Large intestine (tissue), 12 donors: ENCODE measurements at places on chromosomes 3 and 15. TPM values are rescaled to one million over a fixed set of nuclear protein-coding genes. Genes with fewer than 3 reads are reported as not detected.

DISP2 gene
- polyA plus RNA-seq, result 4.6 TPM

GCNT3 gene
- 16.3 TPM for polyA plus RNA-seq

WDR5B gene
- polyA plus RNA-seq, result 7.6 TPM

SPRED1 gene
- polyA plus RNA-seq, result 28.2 TPM

MCTP2 gene
- 18.7 TPM for polyA plus RNA-seq

DPH6 gene
- 16.6 TPM for polyA plus RNA-seq

SLC7A14 gene
- 3.2 TPM for polyA plus RNA-seq

RARRES1 gene
- 111 TPM for polyA plus RNA-seq

DNA sequence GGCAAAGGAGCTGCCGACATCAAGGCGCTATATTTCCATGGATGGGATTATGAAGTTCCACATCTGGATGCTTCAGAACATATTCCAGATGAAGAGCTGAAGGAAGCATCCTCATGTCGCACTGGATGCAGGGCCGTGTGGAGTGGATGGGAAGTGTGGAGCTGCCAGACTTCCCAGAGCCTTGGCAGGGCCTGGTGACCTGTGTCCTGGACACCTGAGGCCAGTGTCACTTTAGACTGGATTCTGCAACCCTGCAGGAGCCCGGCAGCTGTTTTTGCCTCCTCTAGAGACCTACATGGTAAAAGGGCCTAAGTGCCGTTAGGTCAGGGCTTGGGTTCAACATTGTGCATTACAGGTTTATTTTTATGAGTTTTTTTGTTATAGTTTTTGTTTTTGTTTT is 11.3 kb upstream of the XYLB start:
- no peak overlapping the region for H3K4me3 ChIP-seq
- H3K4me1 ChIP-seq, result no peaks in the 10 kb centered on the region
- no peaks in the 10 kb centered on the region for H3K36me3 ChIP-seq
- no peaks in the 10 kb centered on the region for H3K27me3 ChIP-seq

GRCh38 chr15:89670971-89671560 is 8.1 kb downstream of the PLIN1 start:
- DNase-seq, result peak; percentile 83
- H3K36me3 ChIP-seq, result no peaks in the 10 kb centered on the region
- peaks cover 9% of the 10 kb centered on the region for H3K4me1 ChIP-seq
- H3K4me3 ChIP-seq, result no peak overlapping the region
- H3K27ac ChIP-seq, result peak overlapping the region; percentile 26

GRCh38 chr15:87848012-87848411 is 408.5 kb downstream of the NTRK3 start:
- H3K27me3 ChIP-seq, result no peaks in the 10 kb centered on the region
- H3K4me1 ChIP-seq, result no peaks in the 10 kb centered on the region
- DNase-seq, result no peak
- H3K27ac ChIP-seq, result no peak overlapping the region
- H3K4me3 ChIP-seq, result no peak overlapping the region

DNA sequence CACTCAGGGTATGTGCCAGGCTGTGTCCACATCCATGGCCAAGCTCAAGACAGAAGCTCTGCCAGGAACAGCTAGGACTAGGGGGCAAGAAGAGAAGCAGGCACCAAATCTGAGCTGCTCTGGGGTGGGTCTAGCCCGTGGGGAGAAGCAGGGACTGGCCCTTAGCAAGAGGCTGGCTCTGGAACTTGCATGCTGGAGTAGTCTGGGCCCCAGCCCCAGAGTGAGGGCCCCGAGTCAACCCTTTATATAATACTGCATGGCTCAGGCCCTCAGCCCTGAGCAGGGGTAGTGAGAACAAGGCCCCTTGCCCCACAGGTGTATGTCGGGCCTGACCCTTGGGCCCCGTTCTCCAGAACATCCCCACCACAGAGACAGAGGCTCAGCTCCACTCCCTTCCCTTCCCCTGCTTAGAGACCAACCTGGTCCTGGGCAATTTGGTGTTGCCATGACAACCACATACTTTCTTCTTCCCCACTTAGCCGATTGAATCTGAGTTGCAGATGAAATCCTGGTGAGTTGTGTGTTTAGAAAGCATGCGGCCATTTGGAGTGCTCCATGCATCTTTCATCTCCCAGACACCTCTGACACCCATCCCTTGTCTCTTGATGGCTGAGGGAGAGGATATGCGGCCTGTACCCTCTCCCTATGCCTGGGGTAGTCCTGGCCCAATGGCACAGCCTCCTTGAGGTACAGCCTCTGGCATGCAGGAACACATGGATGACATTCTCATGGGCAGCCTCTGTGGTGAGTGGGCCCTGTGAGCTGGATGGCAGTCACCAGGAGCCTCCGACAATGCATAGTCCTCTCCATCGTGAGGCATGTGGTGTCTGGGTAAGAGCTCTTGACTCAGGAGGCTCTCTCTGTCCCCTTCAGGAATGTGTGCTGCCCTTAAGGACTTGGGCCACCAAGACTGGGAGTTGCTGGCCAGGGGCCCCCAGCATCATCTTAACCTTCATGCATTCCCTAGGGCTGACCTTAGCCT is 29.2 kb upstream of the SFMBT1 start:
- no peak for DNase-seq
- H3K36me3 ChIP-seq, result peaks cover 2% of the 10 kb centered on the region
- H3K4me1 ChIP-seq, result peaks cover 18% of the 10 kb centered on the region
- no peak overlapping the region for H3K4me3 ChIP-seq
- no peaks in the 10 kb centered on the region for H3K27me3 ChIP-seq

DNA sequence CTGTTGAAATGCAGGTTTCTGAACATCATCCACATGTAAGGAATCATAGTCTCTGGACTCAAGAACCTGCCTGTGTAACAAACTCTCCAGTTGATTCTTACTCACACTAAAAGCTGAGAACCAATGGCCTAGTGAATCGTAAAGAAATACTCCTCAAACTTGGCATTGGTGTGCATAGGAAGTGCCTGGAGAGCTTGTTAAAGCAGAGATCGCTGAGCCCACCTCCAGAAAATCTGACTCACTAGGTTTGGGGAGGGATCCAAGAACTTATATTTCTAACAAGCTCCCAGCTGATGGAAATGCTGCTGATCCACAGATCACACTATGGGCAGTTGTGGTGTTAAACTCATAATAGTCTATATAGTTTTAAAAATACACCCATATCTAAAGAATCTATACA is 55.8 kb upstream of the LMCD1 start:
- H3K27ac ChIP-seq, result no peak overlapping the region
- H3K36me3 ChIP-seq, result no peaks in the 10 kb centered on the region
- H3K27me3 ChIP-seq, result no peaks in the 10 kb centered on the region
- no peak overlapping the region for H3K4me3 ChIP-seq
- peaks cover 25% of the 10 kb centered on the region for H3K4me1 ChIP-seq

- no peaks in the 10 kb centered on the region for H3K36me3 ChIP-seq
- H3K27me3 ChIP-seq, result no peaks in the 10 kb centered on the region
- H3K4me3 ChIP-seq, result no peak overlapping the region
- H3K4me1 ChIP-seq, result no peaks in the 10 kb centered on the region
- no peak for DNase-seq
Observed at GRCh38 chr3:62013951-62014350, 359.4 kb downstream of the FEZF2 start.

- H3K4me3 ChIP-seq, result no peak overlapping the region
- no peak for DNase-seq
- peaks cover 17% of the 10 kb centered on the region for H3K36me3 ChIP-seq
- no peak overlapping the region for H3K27ac ChIP-seq
- H3K27me3 ChIP-seq, result no peaks in the 10 kb centered on the region
Observed at GRCh38 chr3:46968783-46969428, 7.6 kb downstream of the CCDC12 start.

GRCh38 chr15:40968290-40969085 is 15.2 kb downstream of the CHAC1 start:
- DNase-seq, result no peak
- H3K4me3 ChIP-seq, result no peak overlapping the region
- H3K4me1 ChIP-seq, result no peaks in the 10 kb centered on the region
- no peaks in the 10 kb centered on the region for H3K36me3 ChIP-seq
- no peak overlapping the region for H3K27ac ChIP-seq
- no peaks in the 10 kb centered on the region for H3K27me3 ChIP-seq

GRCh38 chr3:189624130-189624529 is 7.1 kb upstream of the TP63 start:
- H3K4me3 ChIP-seq, result no peak overlapping the region
- no peak overlapping the region for H3K27ac ChIP-seq
- no peaks in the 10 kb centered on the region for H3K36me3 ChIP-seq
- no peaks in the 10 kb centered on the region for H3K4me1 ChIP-seq
- no peak for DNase-seq

DNA sequence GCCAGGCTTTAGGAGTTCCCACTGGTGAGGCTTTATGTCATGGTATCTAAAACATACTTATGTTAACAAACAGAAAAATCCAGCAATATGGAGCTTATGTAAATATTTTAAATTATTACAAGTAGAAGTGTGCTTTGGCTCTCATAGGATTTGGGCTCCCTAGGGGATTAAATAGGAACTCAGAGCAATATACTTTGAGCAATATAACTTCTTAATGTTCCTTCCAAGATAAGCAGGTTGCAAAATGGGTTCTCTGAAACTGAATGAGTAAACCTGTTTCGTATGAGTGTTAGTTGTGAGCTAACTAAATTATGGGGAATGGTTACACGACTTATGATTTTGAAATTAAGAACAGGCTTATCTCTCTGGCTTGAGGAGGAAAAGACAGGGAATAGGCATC is 366.1 kb upstream of the ZNF385D start:
- no peak overlapping the region for H3K27ac ChIP-seq
- no peaks in the 10 kb centered on the region for H3K36me3 ChIP-seq
- no peak for DNase-seq
- no peak overlapping the region for H3K4me3 ChIP-seq

DNA sequence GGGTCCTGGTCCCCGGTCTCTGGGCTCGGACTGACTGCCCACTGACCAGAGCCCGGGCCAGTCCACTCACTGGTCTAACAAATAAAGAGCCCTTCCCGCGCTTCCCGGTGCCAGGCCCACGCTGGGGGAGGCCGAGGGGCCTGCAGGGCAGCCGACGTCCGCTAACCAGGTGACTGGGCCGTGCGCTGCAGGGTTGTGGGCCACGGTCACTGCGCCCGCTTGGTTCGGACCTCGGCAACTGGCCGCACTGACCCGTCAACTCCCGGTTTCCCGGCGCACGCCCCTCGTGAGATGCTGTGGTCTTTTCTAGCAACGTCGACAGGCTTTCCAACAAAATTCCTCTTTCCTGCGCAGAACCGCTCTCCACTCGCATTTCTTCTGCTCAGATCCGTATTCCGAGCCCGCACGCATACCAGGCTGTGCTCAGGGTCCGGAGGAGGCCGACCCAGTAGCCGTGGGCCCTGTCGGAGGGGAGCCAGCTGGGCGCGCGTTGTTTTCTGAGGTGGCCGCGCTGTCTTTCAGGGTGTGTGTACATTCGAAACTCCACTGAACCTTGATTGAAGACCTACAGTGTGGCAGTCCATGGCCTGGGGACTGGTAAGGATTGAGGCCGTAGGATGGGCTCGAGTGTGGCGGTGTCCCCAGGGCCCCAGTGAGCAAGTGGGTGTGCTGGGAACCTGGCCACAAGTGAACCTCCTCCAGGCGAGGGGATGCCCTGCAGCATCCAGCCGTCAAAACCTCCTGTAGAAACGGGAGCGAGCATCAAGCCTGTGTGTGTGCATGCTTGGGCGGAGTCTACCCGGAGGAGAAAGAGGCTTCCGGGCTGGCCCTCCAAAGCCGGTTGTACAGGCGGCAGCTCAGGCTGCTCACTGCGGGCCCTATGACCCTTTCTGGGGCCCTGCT is 875 bp upstream of the NT5DC2 start:
- no peaks in the 10 kb centered on the region for H3K36me3 ChIP-seq
- peak; percentile 13 for DNase-seq
- H3K4me3 ChIP-seq, result peak overlapping the region; percentile 54
- H3K27ac ChIP-seq, result peak overlapping the region; percentile 41

GRCh38 chr3:41234823-41235721 is 35.8 kb downstream of the CTNNB1 start:
- H3K4me3 ChIP-seq, result no peak overlapping the region
- H3K36me3 ChIP-seq, result peaks cover 91% of the 10 kb centered on the region
- H3K27ac ChIP-seq, result no peak overlapping the region
- no peak for DNase-seq
- no peaks in the 10 kb centered on the region for H3K4me1 ChIP-seq

GRCh38 chr3:133837487-133838295 is 32.1 kb downstream of the SRPRB start:
- DNase-seq, result no peak
- H3K27me3 ChIP-seq, result no peaks in the 10 kb centered on the region

- H3K27ac ChIP-seq, result no peak overlapping the region
- peak; percentile 55 for DNase-seq
- H3K36me3 ChIP-seq, result peaks cover 5% of the 10 kb centered on the region
- H3K4me3 ChIP-seq, result no peak overlapping the region
- no peaks in the 10 kb centered on the region for H3K4me1 ChIP-seq
Observed at GRCh38 chr3:119891944-119892721, 110.2 kb downstream of the NR1I2 start.

- H3K27ac ChIP-seq, result no peak overlapping the region
- H3K4me1 ChIP-seq, result no peaks in the 10 kb centered on the region
- H3K4me3 ChIP-seq, result no peak overlapping the region
Observed at GRCh38 chr3:21665444-21666100, 85.4 kb downstream of the ZNF385D start.

- no peaks in the 10 kb centered on the region for H3K36me3 ChIP-seq
- H3K27me3 ChIP-seq, result no peaks in the 10 kb centered on the region
- no peak for DNase-seq
Observed at GRCh38 chr3:139670196-139670595, 7.6 kb downstream of the NMNAT3 start.

GRCh38 chr3:61947456-61947855 is 386.1 kb downstream of the PTPRG start:
- DNase-seq, result no peak
- H3K27me3 ChIP-seq, result no peaks in the 10 kb centered on the region
- H3K4me1 ChIP-seq, result no peaks in the 10 kb centered on the region
- H3K4me3 ChIP-seq, result no peak overlapping the region
- H3K36me3 ChIP-seq, result no peaks in the 10 kb centered on the region
- no peak overlapping the region for H3K27ac ChIP-seq

DNA sequence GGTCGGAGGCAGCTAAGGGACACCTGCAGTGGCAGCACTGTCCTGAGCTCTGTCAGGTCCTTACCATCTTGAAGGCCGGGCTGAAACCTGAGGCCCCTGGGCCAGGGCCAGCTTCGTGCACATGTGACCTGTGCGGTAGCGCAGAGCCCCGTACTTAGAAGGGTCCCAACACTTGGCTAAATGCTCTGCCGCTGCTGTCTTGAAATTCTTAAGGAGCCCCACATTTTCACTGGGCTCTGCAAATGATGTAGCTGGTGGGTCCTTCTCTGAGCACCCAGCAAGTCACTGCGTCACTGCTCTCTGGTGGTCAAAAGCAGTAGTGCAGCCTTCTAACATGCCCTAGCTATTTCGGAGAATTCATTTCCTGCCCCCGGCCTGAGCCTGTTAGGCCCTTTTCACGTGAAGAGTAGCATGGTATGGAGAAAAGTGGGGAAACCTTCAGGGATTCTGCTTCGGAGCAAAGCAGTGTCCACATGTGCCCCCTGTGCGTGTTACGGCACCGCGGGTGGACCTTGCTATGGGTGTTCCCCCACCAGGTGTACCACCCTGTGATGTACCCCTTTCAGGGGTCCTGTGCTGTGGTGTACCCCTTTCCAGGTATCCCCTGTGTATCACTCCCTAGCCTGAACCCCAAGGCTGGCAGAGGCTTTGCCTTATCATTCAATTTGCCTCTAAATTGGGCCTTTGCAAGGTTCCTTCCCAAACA is 79.7 kb downstream of the TMEM266 start:
- H3K4me1 ChIP-seq, result no peaks in the 10 kb centered on the region
- peak; percentile 55 for DNase-seq
- H3K4me3 ChIP-seq, result no peak overlapping the region
- peaks cover 11% of the 10 kb centered on the region for H3K27me3 ChIP-seq
- no peak overlapping the region for H3K27ac ChIP-seq
- no peaks in the 10 kb centered on the region for H3K36me3 ChIP-seq
